Renal cortical epithelial cell (primary cell): ENCODE measurements at places on chromosomes 4 and X.
A peak's percentile ranks its signal among the peaks of the same experiment; 100 is the strongest.

DNA sequence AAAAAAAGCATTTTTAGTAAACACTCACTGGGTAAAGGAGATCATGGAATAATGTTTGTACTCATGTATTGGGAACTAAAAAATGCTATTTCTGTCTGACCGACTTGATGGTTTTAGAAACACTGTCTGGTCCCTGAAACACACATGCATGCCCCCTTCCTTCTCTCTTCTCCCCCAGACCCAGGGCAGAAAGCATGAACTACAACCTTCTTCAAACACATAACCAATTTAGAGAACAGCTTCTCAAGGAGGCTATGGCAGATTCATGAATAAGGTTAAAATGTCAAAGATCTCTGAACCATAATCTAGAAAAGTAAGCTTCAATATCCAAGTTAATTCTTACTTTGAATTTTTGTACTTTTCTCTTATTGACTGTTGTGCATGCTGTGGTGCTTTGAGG lies 6.0 kb downstream of the CCNA2 start:
- no peak for DNase-seq

- DNase-seq: no peak
Measured at GRCh38 chrX:40154250-40154852, 56.6 kb upstream of the BCOR start.

DNA sequence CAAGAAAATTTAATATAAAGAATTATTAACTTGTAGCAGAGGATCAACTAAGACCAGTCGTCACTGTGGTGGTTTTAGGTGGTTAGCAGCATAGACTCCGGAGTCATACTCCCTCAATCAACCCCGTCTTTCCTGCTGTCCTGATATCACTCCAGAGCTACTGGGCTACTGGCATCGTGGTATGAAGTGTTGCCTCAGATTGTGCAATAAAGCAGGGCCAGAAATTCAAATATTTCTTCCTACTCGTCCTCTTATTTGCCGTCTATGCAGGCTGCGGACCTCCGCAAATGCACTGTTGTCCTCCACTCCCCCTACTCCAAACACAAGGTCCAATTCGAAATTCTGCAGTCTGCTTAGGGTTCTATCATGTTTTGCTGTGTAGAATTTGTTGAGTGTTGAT lies 1.2 kb upstream of the MAGEA10 start:
- no peak for DNase-seq

GRCh38 chr4:110508827-110509710 lies 33.1 kb downstream of the ENPEP start:
- peak; percentile 51 for DNase-seq

DNA sequence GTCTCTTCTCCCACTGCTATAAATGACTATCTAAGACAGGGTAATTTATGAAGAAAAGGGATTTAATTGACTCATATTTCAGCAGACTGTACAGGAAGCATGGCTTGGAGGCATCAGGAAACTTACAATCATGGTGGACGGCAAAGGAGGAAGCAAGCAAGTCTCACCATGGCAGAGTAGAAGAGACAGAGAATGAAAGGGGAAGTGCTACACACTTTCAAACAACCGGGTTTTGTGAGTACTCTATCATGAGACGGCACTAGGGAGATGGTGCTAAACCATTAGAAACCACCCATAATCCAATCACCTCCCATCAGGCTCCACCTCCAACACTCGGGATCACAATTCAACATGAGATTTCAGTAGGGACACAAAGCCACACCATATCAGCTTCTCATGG lies 11.1 kb downstream of the UBE2NL start:
- DNase-seq: no peak

DNA sequence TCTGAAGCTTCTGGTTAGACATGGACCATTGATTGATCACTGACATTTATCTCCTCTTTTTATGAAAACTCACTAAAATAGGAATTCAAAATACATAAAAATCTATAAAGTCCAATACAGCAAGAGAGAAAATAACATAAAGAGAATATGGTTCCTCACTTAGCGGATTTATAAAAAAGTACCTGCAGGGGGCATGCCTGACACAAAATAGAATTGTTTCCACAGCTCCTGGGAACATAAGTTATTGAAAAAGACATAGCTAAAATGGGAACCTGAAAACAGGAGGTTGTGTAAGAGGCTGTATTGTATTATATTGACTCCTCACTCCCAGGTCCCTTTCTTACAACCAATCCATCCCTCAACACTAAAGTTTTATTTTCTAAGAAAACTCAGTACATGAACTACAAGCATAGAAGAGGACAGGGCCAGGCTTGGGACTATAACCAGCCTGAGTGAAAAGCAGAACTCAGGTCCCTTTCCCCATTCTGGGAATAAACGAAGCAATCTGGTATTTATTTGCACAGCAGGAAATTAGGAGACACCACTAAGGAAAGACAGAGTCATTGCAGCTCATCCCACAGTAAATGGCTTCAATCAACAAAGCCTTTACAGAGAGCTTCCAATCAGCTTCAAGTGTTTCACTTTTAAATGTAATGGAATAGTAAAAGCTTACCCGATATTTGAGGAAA lies 121.1 kb upstream of the NDST4 start:
- peak; percentile 8 for DNase-seq

- DNase-seq: no peak
Measured at GRCh38 chr4:29319663-29320340, 1400.4 kb upstream of the PCDH7 start.
